ENCODE measurements at places on chromosomes 7 and 10.

GRCh38 chr7:101125989-101126650 is 784 bp upstream of the SERPINE1 start:
- no peak for DNase-seq

DNA sequence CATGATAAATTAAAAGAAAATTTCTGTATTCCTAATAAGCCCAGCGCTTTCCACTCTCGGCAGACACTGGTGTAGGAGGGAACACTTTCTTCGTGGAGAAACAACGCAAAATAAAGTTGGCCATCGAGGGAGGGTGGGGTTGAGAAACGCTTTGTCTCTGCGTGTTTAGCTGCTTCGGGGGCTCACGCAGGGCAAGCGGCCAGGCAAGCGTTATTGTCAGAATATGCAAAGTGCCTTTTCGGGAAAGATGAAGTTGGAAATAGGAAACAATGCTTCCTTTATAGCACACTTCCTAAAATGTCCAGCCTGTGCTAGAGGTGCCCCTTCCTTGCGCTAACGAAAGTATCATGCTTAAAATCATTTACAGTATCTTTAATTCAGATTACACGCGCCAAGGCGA is 1.9 kb upstream of the EBF3 start:
- DNase-seq = no peak

- DNase-seq = no peak
Observed at GRCh38 chr10:82037076-82037475, 162.1 kb downstream of the NRG3 start.

DNA sequence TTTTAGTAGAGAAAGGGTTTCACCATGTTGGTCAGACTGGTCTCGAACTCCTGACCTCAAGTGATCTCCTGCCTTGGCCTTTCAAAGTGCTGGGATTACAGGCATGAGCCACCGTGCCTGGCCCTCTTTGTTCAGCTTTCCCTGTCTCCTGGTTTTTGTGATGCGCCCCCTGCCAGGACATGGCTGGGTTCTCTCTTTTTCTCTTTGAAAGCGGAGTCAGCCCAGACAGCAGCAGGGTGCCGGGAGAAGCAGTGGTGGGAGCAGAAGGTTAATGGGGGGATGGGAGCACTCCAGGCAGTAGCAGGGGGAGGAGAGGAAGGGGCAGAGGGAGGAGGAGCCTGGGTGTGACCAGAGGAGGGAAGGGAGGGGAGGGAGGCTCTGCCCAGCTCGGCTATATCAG is 1.8 kb downstream of the MUC3A start:
- no peak for DNase-seq

DNA sequence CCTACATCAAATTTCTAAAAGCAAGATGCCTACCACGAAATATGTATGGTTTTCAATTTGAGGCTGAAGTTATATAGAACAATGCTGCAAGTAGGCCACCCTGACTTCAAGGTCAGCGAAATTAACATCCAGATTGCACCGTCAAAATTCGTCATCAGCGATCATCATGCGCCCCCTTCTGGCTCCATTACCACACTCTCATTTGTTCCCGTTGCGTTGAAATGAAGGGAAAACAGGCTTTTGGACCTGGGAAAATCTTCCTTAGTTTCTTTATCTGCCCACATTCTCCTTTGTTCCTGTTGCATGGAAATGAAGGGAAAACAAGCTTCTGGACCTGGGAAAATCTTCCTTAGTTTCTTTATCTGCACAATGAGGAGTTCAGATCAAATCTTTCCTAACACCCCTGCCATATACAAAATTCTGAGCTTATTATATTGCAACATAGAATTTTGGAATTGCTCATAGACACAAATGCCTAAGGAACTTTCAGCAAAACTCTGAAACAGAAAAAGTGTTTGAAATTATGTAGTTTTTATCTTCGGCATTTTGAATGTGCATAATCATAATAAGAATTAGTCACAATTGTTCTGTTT is 98.2 kb upstream of the PRKCQ start:
- no peak for DNase-seq

- DNase-seq = no peak
Observed at GRCh38 chr7:101271021-101271420, 26.1 kb upstream of the FIS1 start.

DNA sequence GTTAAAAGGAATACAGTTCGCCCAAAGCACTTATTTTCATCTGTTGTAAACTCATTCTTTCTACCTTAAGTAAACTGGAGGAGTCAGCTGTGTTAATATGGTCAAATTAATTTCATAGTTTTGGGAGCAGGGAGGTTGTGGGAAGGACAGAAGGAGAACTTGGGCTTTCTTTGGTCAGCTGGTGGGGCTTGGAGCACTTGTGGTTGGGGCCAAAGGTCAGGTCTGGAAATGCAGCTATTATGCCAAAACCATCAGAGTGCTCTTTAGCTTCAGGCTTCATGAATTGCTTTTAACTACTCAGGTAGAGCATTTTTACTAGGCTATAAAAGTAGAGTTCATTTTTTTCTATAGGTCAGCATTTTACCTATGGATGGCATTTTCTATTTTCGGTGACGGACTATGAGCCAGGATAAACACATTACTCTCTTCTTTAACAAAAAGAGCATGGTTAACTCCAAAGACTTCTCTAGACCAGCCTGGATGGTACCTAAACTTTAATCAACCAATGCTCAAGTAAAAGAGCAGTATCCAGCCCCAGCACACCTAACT is 30.0 kb downstream of the STEAP4 start:
- DNase-seq = no peak

GRCh38 chr10:75472685-75473084 is 41.3 kb downstream of the LRMDA start:
- no peak for DNase-seq

GRCh38 chr10:31274310-31274709 is 44.7 kb upstream of the ZEB1 start:
- no peak for DNase-seq

DNA sequence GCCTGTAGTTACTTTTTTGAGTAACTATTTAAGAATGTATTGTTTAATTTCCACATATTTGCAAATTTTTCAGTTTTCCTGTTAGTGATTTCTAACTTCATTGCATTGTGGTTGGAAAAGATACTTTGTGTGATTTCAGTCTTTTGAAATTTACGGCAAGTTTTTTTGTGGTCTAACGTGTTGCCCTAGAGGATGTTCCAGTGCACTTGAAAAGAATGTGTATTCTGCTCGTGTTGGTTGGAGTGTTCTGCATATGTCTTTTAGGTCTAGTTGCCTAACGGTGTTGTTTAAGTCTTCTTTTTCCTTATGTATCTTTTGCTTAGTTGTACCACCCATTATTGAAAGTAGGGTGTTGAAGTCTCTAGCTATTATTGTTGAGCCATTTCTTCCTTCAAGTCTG is 59.7 kb downstream of the LCOR start:
- no peak for DNase-seq

- DNase-seq = no peak
Observed at GRCh38 chr10:3570855-3571266, 214.1 kb downstream of the KLF6 start.

DNA sequence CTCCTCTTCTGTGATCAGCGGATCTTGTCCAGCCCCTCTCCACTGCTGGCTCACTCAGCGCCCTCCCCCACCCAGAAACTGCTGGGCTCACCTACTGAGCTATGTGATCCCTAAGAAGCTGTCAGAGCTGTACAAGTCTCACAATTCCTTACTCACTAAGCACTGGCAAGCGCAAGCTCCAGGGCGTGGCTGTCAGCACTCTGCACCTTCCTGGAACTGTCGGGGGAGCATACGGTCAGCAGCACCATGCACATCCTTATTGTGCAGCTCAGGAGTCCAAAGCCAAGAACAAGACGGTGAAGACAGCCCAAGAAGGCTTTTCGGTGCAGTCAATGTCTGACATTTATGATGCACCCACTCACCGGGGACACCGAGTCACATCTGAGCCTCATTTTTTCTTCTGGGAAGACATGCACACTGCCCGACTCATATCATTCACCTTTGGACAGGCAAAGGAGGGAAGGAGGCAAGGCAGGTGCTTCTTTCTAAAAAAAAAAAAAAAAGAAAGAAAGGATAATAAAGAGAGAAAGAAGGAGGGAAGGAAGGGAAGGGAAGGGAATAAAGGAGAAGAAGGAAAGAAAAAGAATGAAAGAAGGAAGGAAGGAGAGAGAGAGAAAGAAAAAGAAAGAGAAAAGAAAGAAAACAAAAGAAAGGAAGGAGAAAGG is 56.3 kb downstream of the ASB13 start:
- no peak for DNase-seq

GRCh38 chr7:70659263-70659662 is 472.7 kb upstream of the GALNT17 start:
- DNase-seq = no peak

- DNase-seq = no peak
Observed at GRCh38 chr7:54833001-54833467, 74.0 kb upstream of the SEC61G start.

DNA sequence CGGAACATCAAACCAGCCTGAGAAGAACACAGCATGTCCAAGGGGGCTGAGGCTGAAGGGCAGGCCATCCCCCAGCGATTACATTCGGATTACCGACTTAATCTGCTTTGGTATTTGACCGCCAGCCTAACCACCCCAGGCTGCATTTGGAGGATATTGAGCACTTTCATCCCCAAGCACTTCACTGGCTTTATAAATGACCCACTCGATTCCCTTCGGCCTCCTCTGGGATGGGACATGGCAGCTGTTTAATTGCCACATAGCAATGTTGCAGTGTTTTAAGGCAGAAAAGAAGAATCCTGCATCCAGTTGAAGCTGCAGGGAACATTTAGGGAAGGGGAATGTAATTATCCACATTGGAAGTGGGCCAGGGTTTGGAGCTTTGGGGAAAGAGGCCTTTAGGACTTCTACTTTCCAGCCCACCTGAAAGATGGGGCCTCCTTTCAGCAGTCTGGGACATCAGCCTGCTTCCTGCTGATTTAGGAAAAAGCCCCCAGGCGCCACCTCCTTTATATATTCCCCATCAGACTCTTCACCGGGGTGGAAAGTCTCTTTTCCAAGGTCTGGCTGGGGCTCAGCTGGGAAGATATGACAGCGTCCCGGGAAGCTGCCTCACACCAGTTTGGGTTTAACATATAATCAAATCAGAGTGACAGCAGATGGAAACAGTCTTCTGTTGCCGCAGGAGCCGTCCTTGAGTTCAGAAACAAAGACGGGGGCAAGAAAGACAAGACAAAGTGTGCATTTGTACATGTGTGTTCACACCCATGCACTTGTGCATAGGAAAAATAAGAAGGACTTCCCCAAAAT is 9.2 kb downstream of the DPCD start:
- no peak for DNase-seq

DNA sequence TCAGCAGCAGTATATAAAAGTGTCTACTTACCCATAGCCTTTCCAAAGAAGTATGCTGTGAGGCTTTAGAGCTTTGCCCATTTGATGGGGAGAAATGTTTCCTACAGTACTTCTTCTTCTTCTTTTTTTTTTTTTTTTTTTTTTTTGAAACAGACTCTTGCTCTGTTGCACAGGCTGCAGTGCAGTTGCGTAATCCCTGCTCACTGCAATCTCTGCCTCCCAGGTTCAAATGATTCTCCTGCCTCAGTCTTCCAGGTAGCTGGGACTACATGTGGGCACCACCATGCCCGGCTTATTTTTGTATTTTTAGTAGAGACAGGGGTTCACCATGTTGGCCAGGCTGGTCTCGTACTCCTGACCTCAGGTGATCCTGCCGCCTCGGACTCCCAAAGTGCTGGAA is 101.7 kb upstream of the TMEM26 start:
- no peak for DNase-seq

- DNase-seq = no peak
Observed at GRCh38 chr7:1742555-1743303, 72.7 kb downstream of the ELFN1 start.
